ENCODE measurements at places on chromosomes 6 and 20.
A peak's percentile ranks its signal among the peaks of the same experiment; 100 is the strongest.

- no peak for DNase-seq
Measured at GRCh38 chr6:27650620-27651370, 177.9 kb upstream of the ZNF184 start.

DNA sequence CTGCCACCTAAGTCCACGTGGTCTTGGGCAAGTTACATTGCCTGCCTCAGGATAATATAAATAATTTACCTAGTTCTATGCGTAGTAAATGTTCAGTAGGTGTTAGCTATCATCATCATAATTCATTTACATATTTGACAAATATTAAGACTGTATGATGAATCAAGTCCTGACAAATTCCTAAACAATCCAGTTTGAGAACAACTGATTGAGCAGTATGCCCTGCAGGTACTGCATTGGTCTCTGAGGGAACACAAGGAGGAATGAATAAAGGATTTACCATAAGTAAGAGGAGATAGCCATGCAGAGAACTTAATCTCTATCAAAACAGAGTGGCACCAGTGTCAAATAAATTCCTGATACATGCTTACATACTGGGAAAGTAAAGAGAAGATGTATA is 70.4 kb downstream of the SAMD5 start:
- DNase-seq: no peak

DNA sequence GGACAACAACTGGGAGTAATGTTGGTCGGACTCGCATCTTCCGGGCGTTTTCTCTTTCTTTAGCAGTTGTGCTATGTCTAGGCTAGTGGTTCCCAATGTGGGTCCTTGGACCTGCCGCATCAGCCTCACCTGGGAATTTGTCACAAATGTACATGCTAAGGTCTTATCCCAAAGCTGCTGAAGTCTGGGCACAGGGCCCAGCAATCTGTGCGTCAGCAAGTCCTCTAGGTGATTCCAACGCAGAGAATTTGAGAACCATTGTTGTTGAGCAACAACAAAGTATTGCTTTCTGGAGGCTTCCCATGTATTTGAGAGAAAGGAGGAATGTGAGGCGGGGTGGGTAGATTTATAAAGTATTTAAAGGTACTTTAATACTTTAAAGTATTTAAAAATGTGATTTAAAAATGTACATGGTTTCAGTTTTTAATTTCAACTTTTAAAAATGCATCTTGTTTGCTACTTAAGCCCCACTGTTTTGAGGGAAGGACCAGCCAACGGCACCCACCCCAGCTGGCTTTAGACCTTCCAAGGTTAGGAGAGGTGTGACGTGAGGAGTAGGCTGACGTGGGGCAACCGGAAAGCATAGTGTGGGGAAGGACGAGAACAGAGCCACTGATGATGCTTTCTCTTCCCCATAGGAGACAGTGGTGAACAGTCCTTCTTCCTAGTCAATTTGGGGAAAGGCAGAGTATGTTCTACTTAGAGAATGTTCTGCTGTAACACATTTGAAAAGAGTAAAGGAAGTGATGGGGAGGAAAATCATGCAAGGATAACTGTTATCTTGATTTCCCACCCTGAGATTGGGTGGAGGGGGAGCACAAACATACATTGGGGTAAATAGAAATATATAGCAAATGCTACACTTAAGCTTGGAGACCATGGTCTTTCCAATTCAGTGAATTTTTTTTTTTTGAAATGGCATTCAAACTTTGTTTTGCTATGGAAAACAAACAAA is 4.3 kb downstream of the UST start:
- DNase-seq: no peak

DNA sequence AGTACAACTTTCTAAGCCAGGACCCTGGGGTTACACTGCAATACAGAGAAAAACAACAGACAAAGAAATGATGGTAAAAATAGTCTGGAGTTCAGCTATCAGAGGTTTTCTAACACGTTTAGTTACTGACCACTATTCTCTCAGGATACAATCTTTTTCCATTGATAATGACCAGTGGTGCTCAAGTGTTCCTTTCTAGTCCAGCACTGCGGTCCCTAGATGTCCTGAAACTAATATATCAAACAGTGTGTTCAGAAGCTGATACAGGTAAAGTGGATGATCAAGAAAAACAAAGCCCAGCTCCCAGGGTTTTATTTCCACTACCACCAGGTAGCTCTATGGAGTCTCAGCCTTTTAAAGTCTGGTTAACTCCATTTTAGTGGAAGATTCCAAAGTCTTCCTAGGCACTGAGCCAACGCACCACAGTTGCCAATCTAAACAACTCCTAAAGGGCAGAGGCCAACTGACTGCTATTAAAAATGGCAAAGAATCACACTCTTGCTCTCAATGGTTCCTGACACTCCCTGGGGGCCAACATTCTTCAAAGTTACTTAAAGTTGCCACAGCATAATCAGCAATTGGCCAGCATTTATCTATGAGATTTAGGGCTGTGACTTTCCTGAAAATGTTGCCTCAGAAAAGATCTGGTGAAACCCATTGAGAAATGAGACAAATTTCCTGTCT is 38.2 kb downstream of the DZANK1 start:
- no peak for DNase-seq

DNA sequence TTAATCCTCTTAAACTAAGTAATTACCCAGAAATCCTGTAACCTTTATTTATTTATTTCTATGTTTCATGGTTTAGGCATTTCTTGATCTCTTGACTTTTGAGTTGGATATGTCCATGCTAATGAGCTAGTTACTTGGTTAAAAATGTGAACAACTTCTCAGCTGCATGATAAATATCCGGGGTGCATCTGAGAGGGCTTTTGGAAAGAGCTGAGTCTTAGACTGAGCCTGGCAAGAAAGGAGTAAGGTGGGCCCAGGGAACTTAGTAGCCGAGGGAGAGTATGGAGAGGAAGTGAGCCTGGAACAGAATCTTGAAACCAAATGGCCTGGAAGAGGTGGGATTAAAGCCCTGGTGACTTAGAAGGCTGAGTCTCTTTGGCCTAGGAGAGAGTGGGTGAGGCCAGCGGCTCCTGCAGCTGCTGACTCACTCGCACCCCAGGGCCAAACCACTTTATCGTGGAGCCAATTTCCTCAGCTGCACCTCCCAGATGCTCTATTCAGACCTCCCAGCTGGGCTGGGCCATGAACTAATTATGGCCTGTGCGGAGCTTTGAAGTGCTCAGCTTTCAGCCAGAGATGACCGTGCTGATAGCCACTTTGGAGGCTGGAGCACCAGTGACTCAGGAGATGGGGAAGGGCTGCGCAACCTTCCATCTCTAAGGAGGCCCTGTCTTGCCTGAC is 19.1 kb downstream of the TGM3 start:
- no peak for DNase-seq

GRCh38 chr6:33748841-33749240 is 2.1 kb upstream of the IP6K3 start:
- no peak for DNase-seq

DNA sequence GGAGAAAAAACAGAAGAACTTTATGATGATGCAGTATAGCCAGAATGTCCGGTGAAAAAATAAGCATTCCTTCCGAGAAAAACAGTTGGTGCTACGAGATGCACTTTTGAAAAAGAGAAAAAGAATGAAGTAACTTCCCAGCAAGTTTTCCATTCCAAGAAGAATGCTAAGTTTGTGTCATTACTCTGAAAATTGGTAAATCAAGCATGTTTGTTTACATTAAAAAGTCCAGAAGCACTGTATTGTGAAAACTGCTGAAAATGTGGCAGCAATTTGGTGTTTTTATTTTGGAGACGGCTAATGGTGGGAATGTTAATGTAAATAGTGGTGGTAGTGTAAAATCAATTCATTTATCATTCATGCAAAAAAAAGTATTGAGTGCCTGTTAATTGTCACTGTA is 46.3 kb downstream of the MKKS start:
- no peak for DNase-seq

DNA sequence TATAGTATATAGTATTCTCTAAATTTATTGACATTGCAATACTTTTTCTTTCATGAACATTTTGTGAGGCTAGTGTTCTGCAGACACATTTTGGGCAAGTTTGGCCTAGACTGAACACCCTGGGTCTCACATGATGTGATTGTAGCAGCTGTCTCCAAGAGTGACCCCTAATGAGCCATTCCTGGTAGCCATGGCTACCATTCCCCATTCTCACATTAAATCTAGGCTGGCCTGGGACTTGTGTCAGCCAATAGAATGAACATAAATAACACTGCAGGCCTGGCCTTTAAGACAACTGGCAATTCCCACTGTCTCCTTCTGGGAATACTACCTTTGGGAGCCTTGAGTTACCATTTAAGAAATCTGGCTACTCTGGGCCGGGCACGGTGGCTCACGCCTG is 38.0 kb upstream of the TASP1 start:
- no peak for DNase-seq

GRCh38 chr6:53360093-53360912 is 11.6 kb upstream of the ELOVL5 start:
- DNase-seq: no peak

- DNase-seq: no peak
Measured at GRCh38 chr20:383889-384288, 3.3 kb downstream of the TRIB3 start.

GRCh38 chr20:10553326-10553984 is 118.3 kb downstream of the SLX4IP start:
- no peak for DNase-seq

DNA sequence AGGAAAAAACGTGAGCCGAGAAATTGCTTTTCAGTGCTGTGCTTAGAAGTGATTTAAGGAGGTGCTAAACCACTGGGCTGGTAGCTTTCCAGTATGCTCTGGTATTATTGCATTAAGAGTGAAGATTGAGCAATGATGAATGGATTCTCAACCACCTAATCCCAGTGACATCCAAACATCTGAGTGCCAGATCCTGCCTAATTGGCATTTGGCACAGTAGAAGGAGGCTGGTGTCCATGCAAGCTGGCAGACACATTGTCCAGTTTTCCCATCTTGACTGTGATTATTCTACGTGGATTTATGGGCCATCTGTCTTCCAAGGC is 398.0 kb upstream of the PLCB4 start:
- no peak for DNase-seq

DNA sequence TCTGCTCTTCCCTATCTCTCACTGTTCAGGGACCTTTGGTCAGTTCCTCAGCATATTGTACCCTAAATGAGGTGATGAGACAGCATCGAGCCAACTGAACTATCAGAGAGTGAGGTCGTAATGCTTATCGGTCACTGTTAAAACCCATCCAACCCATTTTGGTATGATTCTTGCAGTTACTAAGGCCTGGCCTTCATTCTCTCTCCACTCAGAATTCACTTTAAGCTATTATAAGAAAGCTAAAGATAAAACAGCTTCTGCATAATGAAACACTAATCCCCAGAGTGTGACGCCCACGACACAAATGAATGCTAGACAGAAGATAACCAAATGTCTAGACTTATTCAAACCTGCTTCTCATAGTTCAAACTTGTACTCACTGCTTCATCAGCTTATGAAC is 175.8 kb downstream of the GMPR start:
- no peak for DNase-seq

DNA sequence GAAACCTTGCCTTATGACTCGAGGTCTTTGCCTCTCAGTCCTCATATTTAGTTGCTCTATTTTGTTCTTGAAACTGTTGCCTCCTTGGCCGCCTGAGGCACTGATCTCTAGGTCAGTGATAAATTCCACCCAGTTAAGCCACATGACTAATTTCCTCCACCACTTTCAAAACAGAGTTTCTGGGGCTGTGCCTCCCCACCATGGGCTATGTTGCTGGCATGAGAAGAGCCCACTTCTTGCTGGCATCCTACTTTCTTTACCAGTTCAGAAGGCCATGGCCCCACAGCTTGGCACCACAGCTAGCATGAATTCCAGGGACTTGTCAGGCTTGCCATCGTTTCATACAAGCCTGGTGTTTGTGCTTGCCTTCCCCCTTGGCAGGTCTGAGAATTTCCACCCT is 361.4 kb upstream of the JAG1 start:
- DNase-seq: no peak

GRCh38 chr6:145074805-145075204 is 660.5 kb downstream of the EPM2A start:
- DNase-seq: no peak

DNA sequence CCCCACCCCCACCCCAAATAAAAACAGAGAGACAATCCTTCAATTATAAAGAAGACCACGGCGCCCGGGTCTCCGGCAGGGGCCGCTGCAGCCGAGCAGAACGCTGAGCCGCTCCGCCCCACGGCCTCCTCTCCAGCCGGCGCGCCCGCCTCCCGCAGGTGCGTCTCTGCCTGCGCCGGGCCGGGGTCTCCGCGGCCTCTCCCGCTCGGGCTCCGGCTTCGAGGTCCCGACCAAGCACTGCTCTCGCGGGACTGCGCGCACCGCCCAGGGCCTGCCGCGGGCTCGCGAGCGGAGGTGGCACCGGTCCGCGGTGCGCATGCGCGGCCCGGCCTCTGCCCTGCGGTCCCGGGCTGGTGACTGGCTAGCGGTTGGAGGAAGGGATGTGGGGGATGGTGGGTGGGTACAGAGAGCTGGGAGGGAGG is 241 bp upstream of the SIRT5 start:
- peak; percentile 83 for DNase-seq

- no peak for DNase-seq
Measured at GRCh38 chr20:47164140-47164539, 192.4 kb downstream of the ZMYND8 start.

- no peak for DNase-seq
Measured at GRCh38 chr6:12363651-12364381, 73.7 kb downstream of the EDN1 start.

DNA sequence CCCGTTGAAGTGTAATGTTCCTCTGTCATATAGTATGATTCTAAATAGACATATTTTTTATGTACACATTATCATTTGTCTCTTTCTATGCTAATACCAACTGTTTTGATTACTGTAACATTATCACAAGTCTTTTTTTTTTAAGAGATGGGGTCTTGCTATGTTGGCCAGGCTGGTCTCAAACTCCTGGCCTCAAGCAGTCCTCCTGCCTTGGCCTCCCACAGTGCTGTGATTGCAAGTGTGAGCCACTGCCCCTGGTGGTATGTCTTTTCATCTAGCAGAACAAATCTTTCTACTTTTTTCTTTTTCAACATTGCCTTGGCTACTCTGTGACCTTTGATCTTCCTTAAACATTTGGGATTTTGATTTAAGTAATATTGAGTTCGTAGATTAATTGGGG is 57.7 kb downstream of the SLX4IP start:
- no peak for DNase-seq

GRCh38 chr20:51393571-51393970 is 148.9 kb downstream of the NFATC2 start:
- DNase-seq: no peak

- DNase-seq: no peak
Measured at GRCh38 chr6:156651486-156651885, 125.7 kb upstream of the ARID1B start.

Measured in stimulated activated CD8-positive, alpha-beta memory T cell treated with anti-CD3 and anti-CD28 coated beads, Interleukin-7, amount 100 ng/mL, for 1 hour (primary cell).